ENCODE measurements at places on chromosomes 3 and 15.

DNA sequence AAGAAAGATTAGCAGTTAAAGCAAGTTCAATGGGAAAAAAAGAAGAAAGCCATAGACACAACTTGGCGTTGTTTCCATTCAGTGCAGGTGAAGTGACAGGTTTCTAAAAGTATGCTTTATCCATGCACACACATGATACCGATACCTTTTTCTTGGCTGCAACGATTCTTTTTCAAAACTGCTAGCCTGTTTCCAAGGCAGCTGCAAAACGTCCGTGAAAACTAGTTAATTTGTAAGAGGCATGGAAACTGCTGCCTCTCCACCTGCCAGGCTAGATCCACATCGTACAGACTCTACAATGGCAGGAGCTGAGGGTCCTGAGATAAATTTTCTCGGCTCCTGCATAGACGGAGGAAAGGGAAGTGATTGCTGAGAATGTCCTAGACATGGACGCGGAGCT lies 128.9 kb upstream of the ICE2 start:
- DNase-seq = no peak

DNA sequence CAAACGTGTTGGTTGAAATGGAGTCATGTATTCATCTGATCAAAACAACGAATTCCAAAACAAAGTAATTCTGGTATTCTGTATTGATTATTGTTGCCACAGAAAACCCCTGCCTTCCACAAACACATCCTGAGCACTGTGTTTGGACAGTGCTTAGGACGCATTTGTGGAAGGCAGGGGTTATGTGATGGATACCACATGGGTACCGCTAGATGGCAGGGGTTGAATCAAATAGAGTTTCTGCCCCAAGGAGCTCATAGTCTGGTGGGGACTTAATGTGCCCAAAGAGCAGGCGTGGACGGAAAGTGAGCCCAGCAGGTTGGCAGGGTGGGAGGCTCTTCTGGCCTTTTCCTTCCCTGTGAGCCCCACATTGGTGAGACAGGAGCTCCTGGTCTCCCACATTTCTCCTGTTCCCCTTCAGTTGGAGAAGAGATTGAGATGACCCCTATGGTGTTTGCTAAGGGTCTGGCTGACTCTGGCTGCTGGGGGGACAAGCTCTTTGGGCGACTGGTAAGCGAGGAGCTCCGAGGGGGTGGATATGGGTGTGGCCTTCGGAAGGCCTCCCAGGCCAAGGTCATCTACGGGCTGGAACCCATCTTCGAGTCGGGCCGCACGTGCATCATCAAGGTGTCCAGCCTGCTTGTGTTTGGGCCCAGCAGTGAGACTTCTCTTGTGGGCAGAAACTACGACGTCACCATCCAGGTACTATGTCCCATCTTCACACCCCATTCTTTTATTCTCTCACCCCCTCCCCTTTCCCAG lies 22.1 kb upstream of the SLC28A1 start:
- DNase-seq = peak; percentile 9

DNA sequence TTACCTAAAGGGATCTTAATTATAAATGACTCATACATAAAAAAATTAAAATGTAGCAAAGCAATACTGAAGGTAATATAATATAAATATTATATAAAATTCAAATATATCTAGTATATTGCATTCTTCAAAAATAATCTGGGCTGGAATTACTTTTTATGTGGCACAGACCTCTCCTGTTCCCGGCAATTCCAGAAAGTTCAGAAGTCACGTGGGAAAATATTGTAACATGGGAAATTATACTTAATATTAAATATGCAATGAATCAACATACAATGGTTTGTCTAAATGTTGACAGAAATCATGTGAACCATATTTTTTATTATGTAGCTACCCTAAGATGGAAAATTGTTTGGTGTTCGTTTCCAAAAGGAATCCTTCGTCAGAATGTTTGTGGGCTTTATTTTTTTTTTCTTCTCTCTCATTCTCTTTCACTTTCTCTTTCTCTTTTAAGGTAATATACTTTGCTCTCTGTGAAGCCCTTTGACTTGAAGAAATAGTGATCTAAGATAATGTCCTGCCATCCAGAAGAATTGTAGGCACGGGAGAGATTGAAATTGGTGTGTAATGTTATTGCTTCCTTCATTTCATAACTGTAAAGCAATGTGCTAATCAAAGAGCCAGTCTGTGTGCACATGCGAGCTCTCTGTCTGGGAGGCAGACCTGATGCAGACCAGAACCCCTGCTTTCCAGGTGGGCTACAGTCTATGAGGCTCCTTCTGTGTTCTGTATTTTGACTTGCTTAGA lies 559.4 kb downstream of the NR2F2 start:
- DNase-seq = no peak

GRCh38 chr3:36650271-36650671 lies 114.1 kb downstream of the DCLK3 start:
- DNase-seq = no peak

DNA sequence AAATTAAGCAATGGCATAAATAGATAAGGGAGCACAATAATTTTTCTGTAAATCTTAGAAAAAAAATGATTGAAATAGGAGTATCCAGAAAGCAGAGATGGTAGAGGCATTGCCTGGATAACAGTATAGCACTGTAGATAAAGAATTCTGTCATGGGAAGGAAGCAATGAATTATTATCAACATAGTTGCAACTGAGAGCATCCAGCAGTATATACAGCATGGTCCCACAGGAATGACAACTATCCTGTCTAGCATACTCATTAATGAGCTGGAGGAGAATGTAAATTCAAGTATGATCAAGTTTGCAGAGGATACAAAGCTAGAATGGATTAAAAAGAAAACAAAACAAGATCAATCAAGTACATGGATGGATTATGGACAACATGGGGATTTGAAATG lies 90.8 kb downstream of the DPH6 start:
- DNase-seq = no peak

DNA sequence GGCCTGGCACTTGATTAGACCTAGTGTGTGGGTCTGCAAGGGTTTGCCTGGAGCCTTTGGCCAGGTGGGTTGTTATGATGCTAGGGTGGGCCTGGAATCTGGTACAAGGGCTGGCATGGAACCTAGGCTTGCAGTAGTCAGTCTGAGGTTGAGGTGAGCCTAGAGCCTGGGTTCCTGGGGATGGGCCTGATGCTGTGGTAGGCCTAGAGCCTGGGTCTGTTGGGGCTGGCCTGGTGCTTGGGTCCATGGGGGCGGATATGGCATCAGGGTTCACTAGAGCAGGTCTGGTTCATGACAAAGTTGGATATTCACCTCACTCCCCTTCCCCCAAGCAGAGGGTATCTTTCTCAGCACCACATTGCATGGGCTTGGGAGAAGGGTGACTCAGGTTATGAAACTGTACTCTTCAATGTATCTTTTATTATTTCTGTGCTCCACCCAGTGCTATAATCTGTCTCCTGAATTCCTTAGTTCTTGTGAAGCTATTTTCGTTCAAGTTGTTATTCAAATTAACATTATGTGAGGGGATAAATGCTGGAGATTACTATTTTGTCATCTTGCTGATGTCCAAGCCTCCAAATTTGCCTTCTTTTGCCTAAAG lies 274.4 kb downstream of the NFKBIZ start:
- DNase-seq = no peak

- DNase-seq = peak; percentile 43
Measured at GRCh38 chr3:23752126-23752525, 53.6 kb upstream of the UBE2E1 start.

GRCh38 chr3:46456118-46456517 lies 8.6 kb downstream of the LTF start:
- no peak for DNase-seq

DNA sequence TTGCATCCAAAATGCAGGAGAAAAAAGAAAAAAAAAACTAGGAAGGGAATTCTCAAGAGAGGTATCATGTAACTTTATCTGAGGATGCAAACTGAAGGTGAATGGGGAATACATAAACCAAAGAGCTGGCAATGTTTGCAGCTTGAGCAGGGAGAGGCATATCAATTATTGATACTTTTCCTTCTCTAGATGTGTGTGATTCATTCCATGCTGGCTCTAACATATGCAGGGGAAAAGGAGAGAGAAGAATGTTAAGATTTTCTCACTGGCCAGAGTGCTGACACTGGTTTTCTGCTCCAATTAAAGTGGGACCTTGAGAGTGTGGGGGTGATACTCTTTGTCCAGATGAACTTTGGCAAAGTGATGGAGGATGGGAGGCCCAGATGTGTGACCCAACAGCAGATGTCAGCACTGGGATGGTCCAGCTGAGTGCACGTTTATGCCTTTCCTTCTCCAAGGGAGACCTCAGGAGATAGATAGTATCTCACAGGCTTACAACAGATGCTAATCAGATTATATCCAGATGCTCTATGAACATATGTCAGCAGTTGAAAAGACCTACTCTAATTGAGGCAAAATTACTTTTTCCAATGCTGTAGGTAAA lies 50.0 kb upstream of the PSMD6 start:
- peak; percentile 23 for DNase-seq

GRCh38 chr15:70758790-70759462 lies 4.4 kb downstream of the UACA start:
- DNase-seq = no peak

GRCh38 chr3:104907507-104907906 lies 459.2 kb upstream of the ALCAM start:
- DNase-seq = no peak

DNA sequence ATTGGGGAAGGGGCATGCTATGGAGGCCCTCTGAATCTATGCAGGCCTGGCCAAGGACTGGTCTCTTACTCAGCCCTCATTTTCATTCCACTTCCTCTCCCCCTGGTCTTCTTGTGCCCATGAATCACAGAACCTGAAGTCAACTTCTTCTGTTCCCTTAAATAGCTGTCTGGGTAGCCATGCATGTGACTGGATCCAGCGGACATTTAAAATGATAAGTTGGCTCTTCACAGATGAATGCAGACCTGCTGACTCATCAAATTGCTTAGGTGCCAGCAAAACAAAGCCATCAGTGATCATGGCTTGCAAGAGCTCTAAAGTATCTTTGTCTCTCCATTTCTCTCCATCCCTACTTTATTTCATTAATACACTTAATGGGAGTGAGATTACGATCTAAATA lies 90.1 kb upstream of the CADPS start:
- peak; percentile 3 for DNase-seq

- DNase-seq = no peak
Measured at GRCh38 chr3:130979117-130979516, 47.5 kb downstream of the ASTE1 start.

GRCh38 chr3:22980346-22980745 lies 222.8 kb upstream of the UBE2E2 start:
- DNase-seq = no peak

DNA sequence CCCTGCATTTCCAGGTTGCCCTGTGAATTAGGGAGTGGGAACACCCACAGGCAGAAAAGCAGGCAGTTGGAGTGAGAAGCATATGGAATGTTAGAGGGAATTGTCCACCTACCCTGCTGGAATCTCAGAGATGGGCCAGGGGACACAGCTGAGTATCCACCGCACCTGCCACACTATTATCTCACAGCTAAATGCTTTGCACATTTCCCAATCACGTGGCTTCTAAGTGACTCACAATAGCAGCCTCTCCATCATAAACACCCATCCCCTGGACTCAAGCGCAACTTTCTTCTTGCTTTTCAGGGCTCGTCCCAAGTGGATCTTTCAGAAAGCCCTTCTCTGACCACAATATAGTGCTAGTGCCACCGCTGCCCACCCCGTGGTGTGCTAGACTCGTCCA lies 389.0 kb upstream of the LMCD1 start:
- DNase-seq = peak; percentile 2

Data from NCI-H69 (cell line).